ENCODE measurements at places on chromosomes 1 and 21.

- DNase-seq: no peak
Observed at GRCh38 chr1:47555306-47555705, 117.5 kb downstream of the FOXD2 start.

DNA sequence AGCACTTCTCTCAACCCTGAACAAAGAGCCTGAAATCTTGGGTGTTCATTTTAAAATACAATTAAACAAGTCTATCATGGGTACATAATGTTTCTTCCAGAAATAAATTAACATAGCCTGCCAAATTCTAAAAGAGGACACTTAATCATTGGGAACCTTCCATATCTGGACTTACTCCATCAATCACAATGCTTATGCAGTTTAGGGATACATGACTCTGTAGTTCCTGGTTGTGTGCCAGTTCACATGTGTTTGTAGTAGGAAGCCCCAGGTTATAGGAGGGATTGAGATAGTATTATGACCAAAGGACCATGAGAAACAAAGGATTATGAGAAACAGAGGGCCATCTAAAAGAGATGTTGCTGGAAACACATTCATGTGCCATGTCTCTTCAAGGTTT, 19.1 kb upstream of the DAB1 start:
- no peak for DNase-seq

GRCh38 chr1:60564916-60565750, 491.6 kb upstream of the C1orf87 start:
- DNase-seq: no peak

- no peak for DNase-seq
Observed at GRCh38 chr1:152148981-152149380, 10.0 kb downstream of the RPTN start.

GRCh38 chr1:14377386-14377785, 221.1 kb upstream of the KAZN start:
- DNase-seq: no peak

- DNase-seq: no peak
Observed at GRCh38 chr1:220330265-220330664, 58.0 kb upstream of the RAB3GAP2 start.

DNA sequence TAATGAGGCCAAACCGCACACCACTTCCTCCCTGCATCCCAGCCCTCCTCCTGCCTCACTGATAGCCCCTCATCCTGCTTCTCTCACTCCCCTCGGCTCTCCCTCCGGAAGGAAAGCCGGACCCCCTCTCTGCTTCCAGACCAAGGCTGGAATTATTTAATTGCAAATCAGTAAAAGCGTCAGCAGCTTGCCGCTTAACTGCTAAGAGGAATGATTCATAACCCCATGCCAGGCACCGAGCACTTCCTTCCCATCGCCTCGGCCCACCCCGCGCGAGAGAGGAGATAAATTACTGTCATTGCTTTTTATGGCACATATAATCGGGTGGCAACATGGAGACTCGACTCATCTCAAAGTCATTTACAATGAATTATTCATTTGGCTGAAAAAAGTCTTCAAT, 77.3 kb downstream of the UBIAD1 start:
- DNase-seq: no peak

GRCh38 chr1:110060034-110060661, 10.3 kb downstream of the ALX3 start:
- DNase-seq: peak; percentile 65

GRCh38 chr1:197806718-197807117, 31.4 kb upstream of the DENND1B start:
- no peak for DNase-seq

GRCh38 chr1:85289207-85289847, 12.9 kb upstream of the BCL10 start:
- DNase-seq: no peak

DNA sequence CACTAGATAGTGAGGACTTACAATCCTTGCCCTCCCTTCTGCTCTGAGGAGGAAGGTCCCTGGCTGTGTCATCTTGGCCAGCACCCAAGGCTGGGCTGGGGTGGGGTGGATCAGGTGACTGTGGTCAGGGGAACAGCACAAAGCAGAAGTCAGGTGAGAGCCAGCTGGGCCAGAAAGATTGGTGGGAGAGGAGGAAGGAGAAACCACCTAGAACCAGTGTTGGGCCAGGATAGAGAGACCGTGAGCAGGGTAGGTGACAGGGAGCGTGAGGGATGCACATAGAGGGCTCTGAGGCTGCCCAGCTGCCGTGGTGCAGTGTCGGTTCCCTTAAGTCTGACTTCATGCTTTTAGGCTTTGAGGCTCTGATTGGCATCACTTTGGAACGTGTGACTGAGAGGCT, 22.7 kb downstream of the NCF2 start:
- DNase-seq: no peak

GRCh38 chr1:233045588-233045987, 95.2 kb downstream of the NTPCR start:
- no peak for DNase-seq

GRCh38 chr1:246772686-246773085, 48.5 kb downstream of the SCCPDH start:
- DNase-seq: no peak

- no peak for DNase-seq
Observed at GRCh38 chr1:118927427-118928187, 60.5 kb downstream of the TBX15 start.

- no peak for DNase-seq
Observed at GRCh38 chr1:179230251-179230650, 774 bp upstream of the ABL2 start.

- no peak for DNase-seq
Observed at GRCh38 chr1:165632491-165632890, 1.5 kb downstream of the MGST3 start.

GRCh38 chr1:78491451-78492071, 787 bp downstream of the PTGFR start:
- no peak for DNase-seq
